ENCODE measurements at places on chromosomes 6 and 20.

DNA sequence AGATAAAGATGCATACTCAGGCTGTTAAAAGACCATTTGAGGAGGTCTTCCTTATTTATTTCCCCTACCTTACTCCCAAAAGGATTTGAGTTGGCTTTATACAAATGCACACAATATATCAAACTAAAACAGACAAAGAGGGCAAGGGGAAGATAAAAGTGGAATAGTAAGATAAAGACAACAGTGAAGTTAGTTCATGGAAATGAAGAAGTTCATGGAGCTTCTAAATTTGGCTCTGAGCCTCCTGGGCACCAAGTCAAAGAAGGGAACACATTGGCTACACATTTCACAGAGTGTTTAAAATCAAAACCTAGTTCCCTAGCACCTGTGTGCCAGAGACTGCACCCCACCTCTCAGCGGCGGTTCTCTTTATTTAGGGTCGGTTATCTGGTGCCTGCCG is 25.8 kb upstream of the ARMC2 start:
- H3K4me1 ChIP-seq, result no peaks in the 10 kb centered on the region
- no peak for DNase-seq
- H3K4me3 ChIP-seq, result no peak overlapping the region
- H3K27me3 ChIP-seq, result no peaks in the 10 kb centered on the region

DNA sequence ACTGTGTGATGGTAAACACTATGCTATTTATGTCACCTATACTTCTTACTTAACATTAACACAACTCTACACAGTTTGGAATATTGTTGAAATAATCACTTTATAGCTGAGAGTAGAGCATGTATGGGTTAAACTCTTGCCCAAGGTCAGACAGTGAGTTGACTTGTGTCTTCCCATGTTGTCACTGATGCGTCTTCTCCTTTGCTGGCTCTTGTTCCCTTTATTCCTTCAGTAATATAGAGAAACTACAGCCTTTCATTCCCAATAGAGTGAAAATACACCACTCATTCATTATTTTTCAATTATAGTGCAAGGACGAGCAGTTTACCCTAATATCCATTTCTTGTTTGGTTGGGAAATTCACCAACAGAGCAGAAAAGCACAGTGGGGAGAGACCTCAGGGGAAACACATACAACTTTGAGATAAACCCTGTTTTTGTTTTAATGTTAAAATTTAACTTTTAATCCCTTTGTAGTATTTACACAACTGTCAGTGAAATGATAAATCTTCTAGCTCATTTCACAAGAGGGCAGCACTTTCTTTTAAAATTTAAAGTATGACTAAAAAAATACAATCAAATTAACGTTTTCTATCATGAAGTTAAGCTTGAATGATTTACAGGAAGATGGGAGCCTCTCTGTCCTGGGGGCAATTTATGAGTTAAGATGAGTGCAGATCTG is 363.0 kb downstream of the UTRN start:
- H3K27me3 ChIP-seq, result no peaks in the 10 kb centered on the region
- no peak overlapping the region for H3K27ac ChIP-seq
- no peak overlapping the region for H3K4me3 ChIP-seq

DNA sequence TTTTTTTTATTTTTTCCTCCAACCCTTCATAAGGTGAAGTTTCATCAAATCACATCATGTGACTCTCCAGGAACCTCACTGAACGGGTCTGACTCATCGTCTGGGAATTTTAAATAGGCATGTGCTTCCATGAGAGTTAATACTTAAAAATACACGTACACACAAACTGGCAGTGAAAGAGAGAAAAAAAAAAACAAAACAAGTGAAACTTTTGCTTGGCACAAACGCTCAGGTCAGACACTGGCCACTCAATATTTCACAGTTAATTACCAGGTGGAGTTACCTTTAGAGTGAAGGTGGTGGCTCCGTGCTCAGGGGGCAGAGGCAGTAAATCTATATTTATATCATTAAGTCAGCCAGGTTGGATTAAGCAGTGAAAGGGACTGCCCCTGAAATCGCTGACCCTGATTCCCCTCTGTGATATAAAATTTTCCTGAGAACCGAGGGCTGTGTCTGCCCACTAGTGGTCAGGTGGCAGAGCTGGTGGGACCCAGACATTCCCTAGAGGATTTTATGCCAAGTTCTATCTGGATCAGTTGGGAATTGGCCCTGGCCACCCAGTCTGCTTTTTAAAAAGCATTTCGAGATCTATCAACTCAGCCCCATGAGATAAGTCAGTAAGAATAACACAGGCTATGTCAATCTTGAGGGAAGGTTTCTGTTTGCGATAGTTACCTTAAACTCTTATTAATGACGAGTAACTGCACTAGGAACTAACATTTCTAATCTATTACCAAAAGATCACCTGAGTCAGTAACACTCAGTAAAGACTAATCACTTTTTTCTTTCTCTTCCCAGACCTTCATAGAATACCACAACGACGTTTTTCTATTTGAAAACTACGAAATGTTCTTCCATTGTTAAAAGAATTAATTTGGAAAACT is 259.1 kb downstream of the HDGFL1 start:
- H3K4me3 ChIP-seq, result no peak overlapping the region
- no peak overlapping the region for H3K27ac ChIP-seq
- no peaks in the 10 kb centered on the region for H3K27me3 ChIP-seq

- no peak overlapping the region for H3K4me3 ChIP-seq
- H3K36me3 ChIP-seq, result no peaks in the 10 kb centered on the region
- H3K27ac ChIP-seq, result no peak overlapping the region
These were observed 89.0 kb upstream of the SUPT3H start for GRCh38 chr6:45466686-45467085.

DNA sequence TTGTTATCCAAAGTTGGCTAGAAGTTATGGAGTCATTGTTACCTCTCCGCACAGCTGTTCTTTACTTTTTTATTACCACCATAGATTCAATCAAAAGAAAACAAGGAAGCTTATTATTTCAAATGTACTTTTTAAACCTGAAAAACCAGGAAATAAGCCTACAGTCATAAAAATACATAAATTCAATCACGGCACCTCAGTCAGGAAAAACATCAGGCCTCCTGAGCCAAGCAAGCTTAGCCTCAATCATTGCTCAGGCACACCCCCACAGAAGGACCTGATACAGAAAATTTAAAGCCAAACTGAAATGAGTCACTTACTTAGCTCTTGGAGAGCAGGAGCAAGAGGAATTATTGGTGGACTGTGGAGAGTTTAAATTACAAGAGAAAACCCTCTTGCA is 44.3 kb downstream of the MARCKS start:
- H3K4me3 ChIP-seq, result no peak overlapping the region
- H3K27me3 ChIP-seq, result no peaks in the 10 kb centered on the region
- DNase-seq, result no peak
- H3K4me1 ChIP-seq, result no peaks in the 10 kb centered on the region
- H3K27ac ChIP-seq, result no peak overlapping the region

DNA sequence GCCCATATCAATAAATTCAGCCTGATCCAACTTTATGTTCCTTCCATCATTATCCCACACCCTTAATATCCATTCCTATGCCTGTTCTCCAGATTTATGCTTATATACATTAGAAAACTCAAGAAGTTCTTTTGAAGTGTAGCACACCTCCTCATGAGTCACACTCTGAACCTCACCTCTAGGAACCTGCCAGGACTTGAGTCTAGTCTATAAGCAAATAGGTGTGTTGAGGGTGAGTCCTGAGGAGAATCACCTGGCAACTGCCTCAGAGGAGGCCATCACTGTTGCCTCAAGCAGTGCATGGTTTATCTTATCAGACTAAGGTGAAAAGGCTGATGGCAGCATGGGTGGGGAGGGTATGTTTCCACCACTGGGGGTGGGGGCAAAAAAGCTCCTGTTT is 496.7 kb downstream of the C6orf118 start:
- no peak overlapping the region for H3K27ac ChIP-seq
- H3K36me3 ChIP-seq, result no peaks in the 10 kb centered on the region
- H3K4me1 ChIP-seq, result no peaks in the 10 kb centered on the region
- no peaks in the 10 kb centered on the region for H3K27me3 ChIP-seq

GRCh38 chr20:37903317-37904007 is 535 bp downstream of the VSTM2L start:
- H3K4me3 ChIP-seq, result peak overlapping the region; percentile 66
- peaks cover 22% of the 10 kb centered on the region for H3K4me1 ChIP-seq
- H3K27ac ChIP-seq, result no peak overlapping the region
- H3K36me3 ChIP-seq, result no peaks in the 10 kb centered on the region
- H3K27me3 ChIP-seq, result peaks cover 100% of the 10 kb centered on the region

GRCh38 chr20:10090588-10091166 is 55.9 kb downstream of the ANKEF1 start:
- peaks cover 3% of the 10 kb centered on the region for H3K27me3 ChIP-seq
- H3K4me1 ChIP-seq, result no peaks in the 10 kb centered on the region
- no peak for DNase-seq
- no peak overlapping the region for H3K27ac ChIP-seq
- no peak overlapping the region for H3K4me3 ChIP-seq
- no peaks in the 10 kb centered on the region for H3K36me3 ChIP-seq

- H3K4me3 ChIP-seq, result peak overlapping the region; percentile 46
- no peaks in the 10 kb centered on the region for H3K27me3 ChIP-seq
- no peak overlapping the region for H3K27ac ChIP-seq
- DNase-seq, result no peak
- peaks cover 23% of the 10 kb centered on the region for H3K4me1 ChIP-seq
These were observed 3.2 kb downstream of the TTBK1 start for GRCh38 chr6:43246301-43247113.

- no peak for DNase-seq
- H3K36me3 ChIP-seq, result no peaks in the 10 kb centered on the region
- H3K4me3 ChIP-seq, result peak overlapping the region; percentile 66
- peak overlapping the region; percentile 88 for H3K27ac ChIP-seq
These were observed 435 bp upstream of the ZNF322 start for GRCh38 chr6:26660000-26660361.

DNA sequence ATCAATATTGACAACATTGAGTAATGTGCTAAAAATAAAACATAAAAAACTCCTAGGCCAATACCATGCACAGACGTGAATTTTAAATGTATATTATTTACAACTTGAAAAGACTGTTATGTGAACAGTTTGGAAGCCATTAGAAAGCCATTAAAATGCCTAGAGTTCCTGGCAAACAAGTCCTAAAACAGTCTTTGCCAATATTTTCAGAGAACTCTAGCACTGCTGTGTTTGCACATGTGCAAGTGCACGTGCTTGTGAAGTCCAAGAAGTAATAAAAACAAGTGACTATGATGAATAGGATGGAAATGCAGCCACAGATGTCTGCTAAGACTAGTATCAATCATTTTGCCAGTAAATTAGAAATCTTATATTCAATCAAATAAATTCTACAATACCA is 1447.6 kb downstream of the GRIK2 start:
- no peak overlapping the region for H3K27ac ChIP-seq
- H3K36me3 ChIP-seq, result no peaks in the 10 kb centered on the region
- no peaks in the 10 kb centered on the region for H3K4me1 ChIP-seq
- no peak for DNase-seq
- H3K27me3 ChIP-seq, result no peaks in the 10 kb centered on the region

DNA sequence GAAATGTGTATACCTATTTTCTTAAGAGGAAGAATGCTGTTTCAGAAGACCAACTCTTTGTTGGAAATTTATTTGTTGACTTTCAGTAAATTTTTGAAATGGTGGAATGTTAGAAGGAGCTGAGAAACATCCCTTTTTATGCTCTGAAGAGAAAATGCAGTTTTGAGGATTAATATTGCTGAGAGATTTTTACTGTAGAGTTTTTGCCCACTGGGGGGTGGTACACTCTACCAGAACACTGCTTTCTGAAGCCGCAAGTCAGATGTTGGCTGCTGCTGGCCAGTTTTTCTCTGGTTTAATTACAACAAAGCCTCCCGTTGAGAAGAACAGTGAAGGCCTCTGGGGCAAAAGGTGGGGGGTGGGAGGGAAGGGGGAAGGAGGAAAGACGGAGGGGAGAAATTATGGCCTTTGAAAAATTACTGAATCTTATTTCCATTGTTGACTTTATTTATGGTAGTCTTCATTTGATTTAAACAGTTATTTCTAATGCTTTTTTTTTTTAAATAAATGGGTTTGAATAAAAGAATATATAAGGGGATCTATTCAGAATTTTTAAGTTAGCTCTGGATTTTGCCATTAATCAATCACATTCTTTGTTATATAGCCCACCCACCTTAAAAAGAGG is 3.0 kb downstream of the FLRT3 start:
- H3K4me3 ChIP-seq, result peak overlapping the region; percentile 62
- no peak for DNase-seq
- H3K27ac ChIP-seq, result peak overlapping the region; percentile 14
- H3K36me3 ChIP-seq, result no peaks in the 10 kb centered on the region

- no peak overlapping the region for H3K27ac ChIP-seq
- H3K4me3 ChIP-seq, result no peak overlapping the region
- no peak for DNase-seq
These were observed 2.5 kb upstream of the LSM14B start for GRCh38 chr20:62119591-62120364.

GRCh38 chr20:973785-974194 is 28.3 kb downstream of the RSPO4 start:
- H3K36me3 ChIP-seq, result no peaks in the 10 kb centered on the region
- no peak overlapping the region for H3K4me3 ChIP-seq
- no peak overlapping the region for H3K27ac ChIP-seq
- H3K27me3 ChIP-seq, result no peaks in the 10 kb centered on the region

DNA sequence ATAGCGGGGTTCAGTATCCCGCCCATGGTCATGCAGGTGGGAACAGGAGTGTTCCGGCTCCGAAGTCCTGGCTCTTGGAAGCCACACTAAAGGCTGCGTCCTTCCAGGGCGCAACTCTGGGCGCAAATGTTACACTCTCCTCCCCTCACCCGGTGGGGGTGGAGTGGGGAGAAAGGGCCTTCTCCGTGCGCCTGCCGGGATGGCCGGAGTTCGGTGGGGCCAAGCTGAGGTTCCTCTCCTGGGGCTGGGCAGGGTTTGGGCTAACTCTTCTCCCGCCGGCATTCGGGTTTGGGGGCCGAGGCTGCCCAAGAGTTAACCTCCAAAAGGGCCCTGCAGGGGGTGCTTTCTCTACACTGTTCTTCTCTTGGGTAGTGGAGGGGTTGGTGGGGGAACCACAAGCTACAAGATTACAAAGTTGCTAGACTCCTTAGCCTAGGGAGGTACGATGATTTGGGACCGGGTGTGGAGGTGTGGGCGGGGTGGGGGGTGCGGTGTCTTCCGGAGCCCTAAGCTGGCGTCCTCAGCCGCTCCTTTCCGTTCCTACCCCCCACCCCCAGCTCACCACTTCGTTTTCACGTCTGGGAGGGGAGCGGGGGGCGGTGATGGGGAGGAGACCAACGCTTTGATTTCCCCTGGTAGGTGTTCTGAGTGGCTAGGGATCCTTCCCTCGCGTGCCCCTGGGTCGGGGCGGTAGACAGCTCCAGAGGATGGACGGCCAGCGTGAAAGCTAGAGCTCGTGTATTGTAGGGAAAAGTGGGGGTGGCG is 12.3 kb downstream of the NRN1 start:
- no peaks in the 10 kb centered on the region for H3K36me3 ChIP-seq
- DNase-seq, result no peak
- H3K4me3 ChIP-seq, result no peak overlapping the region
- H3K27ac ChIP-seq, result no peak overlapping the region
- H3K4me1 ChIP-seq, result peaks cover 20% of the 10 kb centered on the region
- H3K27me3 ChIP-seq, result peaks cover 46% of the 10 kb centered on the region

DNA sequence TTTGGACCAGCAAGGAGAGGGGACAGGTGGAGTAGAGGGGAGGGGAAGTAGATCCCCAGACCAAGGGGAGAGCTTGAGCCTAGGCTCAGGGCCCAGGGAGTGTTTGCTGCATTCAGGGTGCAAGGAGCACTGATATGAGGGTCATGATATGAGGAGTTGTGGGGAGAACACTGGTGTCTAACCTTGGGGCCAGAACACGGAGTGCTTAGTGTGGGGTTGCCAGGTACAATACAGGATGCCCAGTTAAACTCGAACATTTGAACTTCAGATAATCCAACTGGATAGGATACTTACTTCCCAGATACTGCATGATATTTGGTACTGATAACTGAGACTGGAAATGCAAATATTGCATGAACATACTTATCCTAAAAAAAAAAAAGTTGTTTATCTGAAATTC is 2.4 kb downstream of the SLC22A1 start:
- DNase-seq, result no peak
- H3K27ac ChIP-seq, result no peak overlapping the region
- H3K36me3 ChIP-seq, result no peaks in the 10 kb centered on the region
- H3K4me1 ChIP-seq, result no peaks in the 10 kb centered on the region
- H3K4me3 ChIP-seq, result no peak overlapping the region
